ENCODE measurements at places on chromosomes 13 and 19.
A peak's percentile ranks its signal among the peaks of the same experiment; 100 is the strongest.

DNA sequence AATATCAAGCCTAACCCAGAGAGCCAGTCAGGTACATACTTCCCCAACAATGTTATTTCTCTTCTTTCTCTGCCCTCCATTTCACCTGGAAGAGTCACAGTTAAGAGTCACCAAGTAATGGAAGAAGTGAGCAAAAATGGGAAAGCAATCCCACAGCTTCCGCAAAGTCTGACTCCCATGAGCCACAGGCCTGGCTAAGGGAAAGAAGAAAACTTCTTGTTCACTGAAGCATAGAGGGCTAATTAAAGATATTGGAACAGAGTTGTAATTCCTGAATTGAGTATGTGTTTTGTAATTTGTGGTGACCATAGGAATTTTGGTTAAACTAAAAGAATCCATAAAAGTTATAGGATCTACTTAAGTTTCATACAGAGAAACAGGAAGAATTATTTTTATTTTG, 830.9 kb upstream of the PCDH20 start:
- DNase-seq, result no peak

DNA sequence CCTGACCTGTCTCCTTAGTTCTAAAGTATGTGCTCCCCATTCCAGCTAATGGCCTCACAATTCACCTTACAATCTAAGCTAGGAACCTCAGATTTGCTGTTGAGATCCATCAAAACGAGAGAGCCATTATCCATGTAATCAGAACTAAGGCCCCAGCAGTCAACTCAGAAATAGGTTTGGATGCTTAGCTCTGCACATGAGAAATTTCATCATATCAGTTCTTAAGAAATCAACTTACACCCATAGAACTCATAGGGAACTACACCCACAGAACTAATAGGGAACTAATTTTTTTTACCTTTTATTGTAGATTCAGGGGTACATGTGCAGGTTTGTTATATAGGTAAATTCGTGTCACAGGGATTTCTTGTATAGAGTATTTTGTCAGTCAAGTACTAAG, 28.7 kb downstream of the CYSLTR2 start:
- DNase-seq, result no peak

- no peak for DNase-seq
These were observed 65.7 kb downstream of the CEBPG start for GRCh38 chr19:33438987-33439781.

GRCh38 chr13:33206425-33206824, 79.1 kb downstream of the STARD13 start:
- DNase-seq, result no peak

DNA sequence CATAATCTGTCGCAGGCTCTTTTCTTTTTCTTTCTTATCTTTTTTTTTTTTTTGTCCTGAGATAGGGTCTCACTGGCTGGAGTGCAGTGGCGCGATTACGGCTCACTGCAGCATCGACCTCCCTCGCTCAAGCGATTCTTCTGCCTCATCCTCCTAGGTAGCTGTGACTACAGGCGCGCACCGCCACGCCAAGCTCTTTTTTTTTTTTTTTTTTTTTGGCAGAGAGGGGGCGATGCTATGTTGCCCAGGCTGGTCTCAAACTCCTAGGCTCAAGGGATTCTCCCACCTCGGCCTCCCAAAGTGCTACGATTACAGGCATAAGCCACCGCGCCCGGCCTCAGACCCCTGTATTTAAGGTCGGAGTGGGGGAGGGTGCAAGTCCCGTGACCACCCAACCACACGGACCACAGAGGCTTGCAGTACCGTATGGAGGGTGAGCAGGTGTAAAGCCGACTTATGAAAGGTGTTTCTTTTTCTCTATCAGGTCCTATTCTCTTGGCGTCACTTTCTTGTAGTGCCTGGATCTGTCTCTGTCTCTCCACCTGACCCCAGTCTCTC, 2.0 kb downstream of the PHLDB3 start:
- DNase-seq, result no peak

DNA sequence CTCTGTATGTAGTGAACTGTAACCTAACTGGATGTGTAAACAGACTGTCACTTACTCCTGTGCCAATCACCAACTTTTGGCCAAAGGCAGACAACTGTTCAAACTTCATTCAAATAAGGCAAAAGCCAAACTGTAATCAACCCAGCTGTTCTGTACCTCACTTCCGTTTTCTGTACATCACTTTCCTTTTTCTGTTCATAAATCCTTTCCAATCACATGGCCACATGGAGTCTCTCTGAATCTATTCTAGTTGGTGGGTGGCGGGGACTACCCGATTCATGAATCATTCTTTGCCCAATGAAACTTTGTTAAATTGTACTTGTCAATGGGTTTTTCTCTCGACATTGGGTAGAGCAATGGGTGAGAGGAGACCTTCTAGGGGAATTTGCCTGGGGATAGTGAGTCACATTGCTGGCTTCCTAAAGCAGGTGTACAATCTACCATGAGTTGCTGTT, 178.3 kb upstream of the RFC3 start:
- DNase-seq, result peak; percentile 57

DNA sequence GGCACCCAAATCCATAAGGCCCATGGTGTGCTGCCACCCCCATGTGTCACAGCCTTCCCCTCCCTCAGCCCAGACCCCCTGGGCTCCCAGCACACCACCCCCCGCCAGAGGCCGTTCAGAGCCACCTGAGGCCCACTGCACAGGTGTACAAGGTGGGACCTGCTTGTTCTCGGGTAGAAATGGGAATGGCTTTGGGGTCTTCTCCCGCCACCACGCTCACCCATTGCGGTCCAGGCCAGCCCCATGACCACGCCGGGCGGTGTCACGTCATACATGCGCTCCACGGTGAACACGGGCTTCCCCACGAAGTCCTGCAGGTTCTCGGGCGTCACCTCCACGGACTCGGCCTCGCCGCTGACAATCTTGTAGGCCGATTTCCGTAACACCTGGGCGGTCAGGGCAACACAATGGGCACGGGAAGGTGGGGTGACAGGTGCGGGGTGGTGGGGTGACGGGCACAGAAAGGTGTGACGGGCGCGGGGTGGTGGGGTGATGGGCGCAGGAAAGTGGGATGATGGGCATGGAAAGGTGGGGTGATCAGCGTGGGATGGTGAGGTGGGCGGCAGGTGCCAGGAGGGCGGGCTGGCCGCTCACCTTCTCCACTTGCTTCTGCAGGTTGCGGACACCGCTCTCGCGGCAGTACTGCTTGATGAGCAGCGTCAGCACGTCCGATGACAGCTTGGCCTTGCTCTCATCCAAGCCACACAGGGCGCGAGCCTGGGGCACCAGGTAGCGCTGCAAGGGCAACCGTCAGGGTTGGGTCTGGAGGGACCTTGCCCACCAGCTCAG, 4.3 kb downstream of the RPL36 start:
- DNase-seq, result no peak

DNA sequence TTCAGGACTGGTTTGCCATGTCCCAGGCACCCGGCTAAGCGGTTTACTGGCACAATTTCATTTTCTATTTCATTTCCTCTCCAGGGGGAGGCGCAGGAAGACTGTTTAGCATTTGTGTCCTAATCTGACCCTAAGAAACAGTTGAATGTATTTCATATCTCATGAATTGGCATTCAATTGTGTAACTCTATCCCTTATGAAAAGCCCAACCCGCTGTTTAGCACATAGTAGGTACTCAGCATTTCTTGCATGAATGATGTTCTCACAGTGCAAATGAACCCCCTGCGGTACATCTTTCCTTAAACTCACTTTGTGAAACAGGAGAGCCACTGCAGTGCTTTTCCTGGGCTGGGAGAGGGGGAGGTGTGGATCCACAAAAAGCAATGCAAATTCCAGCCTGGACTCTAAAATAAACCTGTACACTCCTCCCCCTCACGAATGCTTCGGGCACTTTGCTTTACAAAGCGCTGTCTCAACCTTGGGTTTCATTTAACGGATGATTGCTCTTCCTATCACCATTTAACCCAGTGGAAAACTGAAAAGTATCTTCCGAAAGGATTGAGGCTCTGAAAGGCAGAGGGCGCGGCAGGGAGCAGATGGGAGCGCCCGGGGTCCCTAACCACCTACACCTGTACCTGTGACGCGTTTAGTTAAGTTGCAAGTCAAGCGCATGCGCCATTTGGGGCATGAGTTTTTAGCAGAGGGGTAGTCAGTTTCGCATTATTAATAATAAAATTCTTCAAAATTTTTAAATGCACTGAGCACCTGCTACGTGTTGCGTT, 1.2 kb upstream of the EEF2 start:
- peak; percentile 63 for DNase-seq

- DNase-seq, result no peak
These were observed 730 bp upstream of the ABCC4 start for GRCh38 chr13:95301968-95302393.

DNA sequence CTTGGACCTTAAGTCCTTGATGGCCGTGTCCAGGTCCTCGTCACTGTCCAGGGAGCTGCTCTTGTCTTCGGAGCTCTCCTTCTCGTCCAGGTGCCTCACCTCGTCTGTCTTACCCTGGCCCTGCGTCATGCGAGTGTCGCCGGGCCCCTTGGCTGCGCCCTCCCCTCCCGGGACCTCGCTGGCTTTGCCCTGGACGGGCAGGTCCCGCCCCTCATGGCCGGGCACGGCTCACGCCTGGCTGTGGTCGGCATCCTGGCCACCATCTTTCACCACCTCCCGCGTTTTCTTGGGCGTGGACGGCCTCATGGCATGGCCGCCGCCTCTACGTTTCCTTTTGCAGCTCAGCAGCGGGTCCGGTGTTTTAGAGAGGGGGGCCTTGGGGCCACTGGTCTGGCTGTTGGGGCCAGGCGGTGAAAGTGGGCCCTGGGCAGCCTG, 14.8 kb downstream of the RB1 start:
- no peak for DNase-seq

GRCh38 chr19:40026597-40026970, 29.4 kb downstream of the ZNF780B start:
- DNase-seq, result no peak

DNA sequence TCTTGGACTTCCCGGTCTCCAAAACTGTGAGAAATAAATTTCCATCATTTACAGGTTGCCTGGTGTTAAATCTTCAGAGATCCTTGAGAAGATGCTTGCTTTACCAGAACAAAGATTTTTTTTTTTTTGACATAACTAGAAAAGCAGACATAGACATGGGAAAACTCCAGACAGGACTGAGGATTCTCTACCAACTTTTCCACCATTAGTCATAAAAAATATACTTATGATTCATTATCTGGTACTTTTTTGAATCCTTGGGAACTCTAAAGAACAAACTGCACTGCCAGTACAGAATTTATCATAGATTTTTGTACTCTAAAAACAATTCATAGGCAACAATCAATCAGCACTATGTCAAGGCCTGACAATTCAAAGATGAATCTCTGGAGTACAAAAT, 487.6 kb downstream of the EFNB2 start:
- DNase-seq, result no peak

DNA sequence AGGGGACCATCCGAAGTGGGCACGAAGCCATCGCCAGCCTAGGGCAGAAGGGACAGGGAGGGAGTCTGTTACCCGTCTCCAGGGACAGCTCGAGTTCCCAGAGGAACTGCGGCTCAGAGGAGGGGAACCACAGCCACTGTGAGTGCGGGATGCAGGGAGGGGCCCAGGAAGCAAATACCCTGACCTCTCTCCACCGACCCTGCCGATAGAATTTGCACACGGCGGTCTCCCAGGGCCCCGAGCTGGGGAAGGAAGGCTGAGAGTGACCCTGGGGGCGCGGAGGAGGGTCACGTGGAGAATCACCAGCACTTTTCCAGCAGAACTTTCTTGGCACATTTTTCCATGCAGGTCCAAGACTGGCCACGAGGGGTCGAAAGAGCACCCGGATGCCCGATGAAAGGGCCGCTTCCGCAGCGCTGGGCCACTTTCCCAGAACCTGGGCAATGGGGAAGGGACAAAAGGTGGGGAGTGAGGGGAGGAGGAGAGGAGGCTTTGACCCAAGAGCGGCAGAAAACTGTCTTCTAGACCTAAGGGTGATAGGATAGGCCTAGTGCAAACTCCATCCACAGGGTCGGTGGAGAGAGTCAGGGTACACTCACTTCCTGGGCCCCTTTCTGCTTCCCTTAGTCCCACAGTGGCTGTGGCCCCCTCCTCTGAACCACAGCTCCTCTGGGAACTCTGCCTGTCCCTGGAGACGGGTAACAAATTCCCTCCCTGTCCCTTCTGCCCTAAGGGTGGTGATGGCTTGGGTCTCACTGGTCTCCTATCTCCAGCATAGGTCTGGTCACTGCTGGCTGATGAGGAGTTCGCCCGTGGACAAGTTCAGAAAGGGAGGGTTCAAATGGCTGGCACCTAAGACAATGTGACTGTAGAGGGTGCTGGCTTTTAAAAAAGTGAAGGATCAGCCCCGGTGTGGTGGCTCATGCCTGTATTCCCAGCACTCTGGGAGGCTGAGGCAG, 5.3 kb upstream of the GPR4 start:
- peak; percentile 64 for DNase-seq

DNA sequence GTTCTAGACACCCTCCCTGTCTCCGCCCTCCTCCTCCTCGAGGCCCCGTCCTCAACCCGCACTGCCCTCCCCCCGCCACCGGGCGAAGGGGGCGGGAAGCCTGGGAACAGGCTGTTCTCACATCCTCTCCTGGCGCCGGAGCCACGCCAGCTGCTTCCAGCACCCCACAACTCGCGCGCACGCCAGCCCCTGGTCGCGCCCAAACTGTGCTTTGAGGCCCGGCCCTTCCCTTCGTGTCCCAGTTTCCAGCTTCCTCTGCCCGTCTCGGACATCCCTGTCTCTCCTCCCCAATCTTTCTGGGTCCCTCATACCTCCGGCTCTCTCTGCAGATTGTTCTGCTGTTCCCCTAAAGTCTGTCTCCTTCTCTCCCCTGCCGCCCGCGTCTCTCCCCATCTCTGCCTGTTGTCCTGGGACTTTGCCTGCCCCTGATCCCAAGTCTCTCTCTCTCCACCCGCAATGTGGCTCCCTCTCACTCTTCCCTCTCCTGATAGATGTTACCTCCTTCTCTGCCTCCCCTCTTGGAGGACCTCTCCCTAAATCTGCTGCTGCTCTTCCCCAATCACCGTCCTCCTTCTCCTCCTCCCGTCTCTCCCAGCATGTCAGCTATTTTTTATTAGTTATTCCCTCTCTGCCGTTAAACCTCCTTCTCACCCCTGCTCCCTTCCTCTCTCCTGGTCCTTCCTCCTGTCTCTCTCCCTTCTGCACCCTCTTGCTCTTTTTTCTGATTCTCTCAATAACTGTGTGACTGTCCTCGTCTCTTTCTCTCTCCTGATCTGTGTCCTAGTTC, 14.2 kb downstream of the DPF1 start:
- no peak for DNase-seq

GRCh38 chr19:35901055-35901644, 810 bp upstream of the NFKBID start:
- DNase-seq, result no peak

- DNase-seq, result peak; percentile 20
These were observed 42.2 kb upstream of the HNRNPA1L2 start for GRCh38 chr13:52599848-52600603.

GRCh38 chr13:39496506-39496905, 106.5 kb downstream of the LHFPL6 start:
- no peak for DNase-seq

GRCh38 chr19:11364935-11365334, 9.5 kb upstream of the SWSAP1 start:
- no peak for DNase-seq

GRCh38 chr19:33883859-33884519, 87.3 kb downstream of the KCTD15 start:
- DNase-seq, result no peak

GRCh38 chr13:47480121-47480520, 521.0 kb downstream of the SUCLA2 start:
- no peak for DNase-seq
